ENCODE measurements at places on chromosomes 5 and 9.

- no peak for DNase-seq
Observed at GRCh38 chr5:6493681-6494454, 45.2 kb downstream of the UBE2QL1 start.

GRCh38 chr5:145483212-145483611 is 351.9 kb downstream of the PRELID2 start:
- no peak for DNase-seq

DNA sequence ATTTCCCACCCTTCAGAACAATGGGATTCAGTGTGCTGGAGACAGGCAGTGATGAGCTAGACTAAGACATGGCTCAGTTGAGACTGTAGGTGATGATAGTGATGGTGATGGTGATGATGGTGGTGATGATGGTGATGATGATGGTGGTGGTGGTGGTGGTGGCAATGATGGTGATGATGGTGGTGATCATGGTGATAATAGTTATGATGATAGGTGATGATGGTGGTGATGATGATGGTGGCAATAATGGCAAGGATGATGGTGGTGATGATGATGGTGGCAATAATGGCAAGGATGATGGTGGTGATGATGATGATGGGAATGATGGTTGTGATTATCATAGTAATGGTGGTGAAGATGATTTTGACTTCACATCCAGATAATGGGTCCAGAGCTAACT is 176.7 kb downstream of the NXNL2 start:
- DNase-seq: no peak

GRCh38 chr9:84293001-84293798 is 47.4 kb downstream of the SLC28A3 start:
- no peak for DNase-seq

DNA sequence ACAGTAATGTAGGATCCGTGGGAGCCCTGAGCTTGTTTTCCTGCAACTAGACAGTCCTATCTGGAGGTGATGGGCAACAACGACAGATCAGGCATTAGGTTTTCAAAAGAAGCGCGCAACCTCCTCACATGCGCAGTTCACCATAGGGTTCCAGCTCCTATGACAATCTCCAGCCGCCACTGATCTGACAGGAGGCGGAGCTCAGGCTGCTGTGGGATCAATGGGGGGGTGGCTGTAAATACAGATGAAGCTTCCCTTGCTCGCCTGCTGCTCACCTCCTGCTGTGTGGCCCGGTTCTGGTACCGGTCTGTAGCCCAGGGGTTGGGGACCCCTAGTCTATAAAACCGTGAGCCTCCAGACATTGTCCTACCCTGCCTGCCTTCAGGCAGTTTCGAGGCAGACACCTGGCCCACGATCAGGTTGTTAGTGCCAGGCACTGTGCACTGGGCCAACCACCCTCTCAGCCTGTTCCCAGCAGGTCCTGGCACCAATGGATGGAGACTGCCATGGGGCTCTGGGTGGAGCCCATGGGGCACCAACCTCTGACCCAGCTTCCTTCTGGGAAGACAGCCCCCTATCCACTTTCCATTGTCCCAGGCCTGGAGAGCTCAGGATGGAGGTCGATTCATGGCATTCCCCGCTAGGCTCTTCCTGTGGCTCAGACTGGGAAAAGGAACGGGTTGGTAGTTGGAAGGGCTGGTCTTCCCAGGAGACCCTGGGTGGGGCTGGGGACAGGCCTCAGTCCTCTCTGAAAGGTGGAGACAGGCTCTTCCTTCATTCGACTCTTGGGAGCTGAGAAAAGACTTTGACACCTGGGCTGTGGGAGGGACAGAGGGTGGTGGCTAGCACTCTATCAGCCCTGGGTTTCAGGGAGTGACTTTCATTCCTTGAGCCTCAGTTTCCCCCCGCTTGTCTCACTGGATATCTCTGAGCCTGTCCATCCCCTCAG is 1.7 kb downstream of the ENDOG start:
- DNase-seq: no peak

GRCh38 chr5:176365351-176366231 is at the start of gene ARL10:
TSS of gene ARL10 (plus strand) at chr5:176365487. CDS start at chr5:176365564, 77 bp downstream.
- peak; percentile 86 for DNase-seq

- DNase-seq: no peak
Observed at GRCh38 chr5:124377386-124377785, 369.1 kb downstream of the ZNF608 start.

GRCh38 chr5:591746-592145 is 20.4 kb upstream of the CEP72 start:
- DNase-seq: no peak

GRCh38 chr9:86407022-86407421 is 52.8 kb upstream of the TUT7 start:
- no peak for DNase-seq

GRCh38 chr5:174386306-174386705 is 338.1 kb upstream of the MSX2 start:
- no peak for DNase-seq

- DNase-seq: peak; percentile 86
Observed at GRCh38 chr5:107542428-107542827, 128.3 kb downstream of the EFNA5 start.

GRCh38 chr5:78500028-78500427 is 139.6 kb downstream of the SCAMP1 start:
- no peak for DNase-seq

GRCh38 chr9:132886334-132886725 is 7.6 kb downstream of the SPACA9 start:
- DNase-seq: no peak
